ENCODE measurements at places on chromosomes 12 and 14.

GRCh38 chr14:91399868-91400640 is 17.6 kb downstream of the CCDC88C start:
- no peak for DNase-seq

GRCh38 chr14:28406196-28406595 is 360.4 kb upstream of the FOXG1 start:
- DNase-seq, result peak; percentile 11

DNA sequence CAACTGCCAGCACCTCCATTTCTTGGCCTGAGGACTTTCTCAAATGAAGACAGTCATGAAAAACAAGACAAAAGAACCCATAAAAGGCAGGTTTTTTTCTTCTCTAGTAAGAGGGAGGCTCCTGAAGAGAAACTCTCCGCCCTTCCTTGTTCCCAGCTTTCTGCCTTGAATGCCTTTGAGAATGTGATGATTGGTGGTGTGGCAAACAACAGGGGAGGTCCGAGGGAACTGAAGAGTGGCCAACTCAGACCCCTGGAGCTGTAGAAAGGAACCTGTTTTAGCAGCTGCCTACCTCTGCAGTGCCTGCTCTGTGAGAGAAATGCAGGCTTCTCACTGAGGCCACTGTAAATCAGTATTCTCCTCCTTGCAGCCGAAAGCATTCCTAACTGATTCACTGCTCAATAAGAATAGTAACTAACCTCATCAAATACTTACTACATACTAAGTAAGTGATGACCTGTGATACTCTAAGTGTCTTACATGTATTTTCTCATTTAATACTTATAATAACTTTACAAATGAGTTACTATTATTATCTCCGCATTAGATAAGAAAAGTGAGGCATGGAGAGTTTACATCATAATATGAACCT is 16.7 kb upstream of the ERC1 start:
- no peak for DNase-seq

DNA sequence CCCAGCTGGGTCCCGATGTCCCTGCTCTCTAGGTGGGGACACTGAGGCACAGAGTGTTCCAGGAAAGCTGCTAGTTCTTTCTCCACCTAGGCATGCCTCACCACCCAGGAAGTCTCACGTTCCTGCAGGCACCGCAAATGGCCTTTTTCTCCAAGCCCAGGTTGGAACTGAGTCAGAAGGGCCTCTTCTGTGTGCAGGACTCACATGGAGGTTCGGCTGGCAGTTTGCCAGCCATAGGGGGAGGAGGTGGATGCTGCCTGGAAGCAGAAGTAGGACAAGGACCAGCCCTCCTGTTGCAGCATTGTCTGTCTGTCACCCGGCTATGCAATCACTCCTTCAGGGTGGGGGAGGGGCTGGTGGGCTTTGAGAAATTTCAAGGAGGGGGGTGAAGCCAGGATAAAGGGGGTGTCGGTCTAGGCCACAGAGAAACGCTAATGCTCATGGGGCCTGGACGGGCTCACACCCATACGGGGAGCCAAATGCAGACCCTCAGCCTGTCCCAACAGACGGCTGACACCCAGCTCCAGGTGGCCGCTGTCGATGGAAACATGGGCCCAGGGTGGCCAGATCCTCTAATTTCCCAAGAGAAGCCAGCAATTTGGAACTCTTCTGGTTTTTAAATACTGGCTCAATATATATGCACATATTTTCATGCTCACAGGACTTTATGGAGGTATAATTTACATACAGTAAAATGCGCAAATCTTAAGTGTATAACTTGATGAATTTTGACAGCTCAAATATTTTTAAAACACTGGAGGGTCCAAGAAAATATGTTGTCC is 120.5 kb downstream of the PHETA1 start:
- DNase-seq, result peak; percentile 27

DNA sequence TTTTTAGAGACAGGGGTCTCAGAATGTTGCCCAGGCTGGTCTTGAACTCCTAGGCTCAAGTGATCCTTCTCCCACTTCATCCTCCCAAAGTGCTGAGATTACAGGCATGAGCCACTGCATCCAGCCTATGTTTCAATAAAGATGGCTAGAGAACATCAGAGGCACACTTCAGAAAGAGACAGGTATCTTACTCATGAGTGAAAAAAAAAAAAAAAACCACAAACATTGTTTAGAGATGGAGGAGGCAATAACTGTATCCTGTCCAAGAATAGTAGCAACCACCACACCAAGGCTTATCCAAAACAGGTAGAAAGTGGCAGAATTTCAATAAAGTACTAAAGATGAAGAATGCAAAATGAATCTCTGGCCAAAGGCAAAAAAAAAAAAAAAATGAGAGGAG is 30.3 kb downstream of the EEA1 start:
- no peak for DNase-seq

DNA sequence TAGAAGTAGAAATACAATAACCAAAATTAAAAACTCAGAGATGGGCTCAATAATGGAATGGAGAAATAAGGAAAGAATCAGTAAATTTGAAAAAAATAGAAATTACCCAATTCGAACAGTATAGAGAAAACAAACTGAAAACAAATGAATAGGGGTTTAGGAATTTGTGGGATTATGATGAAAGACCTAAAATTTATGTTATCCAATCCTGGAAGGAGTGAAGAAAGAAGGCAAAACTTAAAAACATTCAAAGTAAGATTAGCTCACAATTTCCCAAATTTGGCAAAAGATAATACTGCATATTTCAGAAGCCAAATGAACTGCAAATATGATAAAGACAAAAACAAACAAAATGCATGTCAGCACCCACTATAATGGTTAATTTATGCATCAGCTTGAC is 177.1 kb downstream of the CCDC91 start:
- no peak for DNase-seq

Measured in NCI-H446 (cell line).